ENCODE measurements at places on chromosomes 1 and 21.
A peak's percentile ranks its signal among the peaks of the same experiment; 100 is the strongest.

- no peak for DNase-seq
These were observed 7.1 kb downstream of the CHRNB2 start for GRCh38 chr1:154574716-154575115.

DNA sequence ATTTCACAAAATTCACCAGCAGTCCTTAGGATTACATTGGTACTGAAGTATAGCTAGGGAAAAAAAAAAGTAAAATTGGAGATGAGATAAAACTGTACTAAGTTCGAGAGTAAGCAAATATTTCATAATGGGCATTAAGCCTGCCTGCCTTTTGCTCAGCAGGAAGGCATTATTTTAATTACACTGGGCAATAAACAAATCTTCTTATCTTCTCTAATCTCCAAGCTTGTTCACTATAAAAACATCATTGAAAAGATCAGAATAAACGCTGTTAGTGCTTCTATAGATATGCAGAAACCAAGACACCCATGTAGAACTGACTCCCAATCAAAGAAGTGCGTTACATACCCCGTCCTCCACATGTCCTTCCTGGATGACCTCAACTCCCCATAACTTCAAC lies 174.2 kb upstream of the CHODL start:
- DNase-seq: no peak

- DNase-seq: no peak
These were observed 121.3 kb downstream of the SEC16B start for GRCh38 chr1:177848577-177848976.

DNA sequence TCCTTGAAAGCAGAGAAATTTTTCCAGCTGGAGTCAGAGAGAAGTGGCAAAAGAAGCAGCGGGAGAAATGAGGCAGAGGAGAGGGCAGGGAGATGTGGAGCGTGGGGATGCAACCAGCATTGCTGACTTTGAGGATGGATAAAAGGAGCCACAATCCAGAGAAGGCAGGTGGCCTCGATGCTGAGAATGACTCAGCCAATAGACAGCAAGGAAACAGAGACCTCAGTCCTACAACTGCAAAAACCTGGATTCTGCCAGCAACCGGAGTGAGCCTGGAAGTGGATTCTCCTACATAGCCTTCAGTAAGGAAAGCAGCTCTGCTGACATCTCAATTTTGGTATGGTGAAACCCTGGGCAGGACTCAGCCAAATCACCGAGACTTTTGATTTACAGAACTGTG lies 128.9 kb upstream of the ATP1B1 start:
- DNase-seq: no peak

DNA sequence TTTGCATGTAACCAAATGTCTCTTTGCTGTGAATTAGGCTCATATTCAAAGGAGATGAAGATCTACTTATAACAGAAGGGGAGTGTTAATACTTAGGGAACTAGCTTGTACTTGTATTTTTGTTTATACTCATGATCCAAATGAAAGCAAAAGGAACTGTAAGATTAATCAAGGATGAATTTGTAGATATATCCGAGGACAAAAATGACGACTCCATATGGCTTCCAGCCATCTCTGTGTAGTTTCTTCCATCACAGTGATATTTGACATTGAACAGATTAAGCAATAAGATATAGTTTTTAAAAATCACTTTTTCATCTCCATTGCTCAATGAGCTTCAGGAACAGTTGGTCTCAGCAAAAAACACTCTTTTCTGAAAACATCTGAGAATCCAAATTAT lies 257.4 kb upstream of the CAMK1G start:
- no peak for DNase-seq

GRCh38 chr1:17356387-17357026 lies 15.5 kb upstream of the PADI6 start:
- no peak for DNase-seq

DNA sequence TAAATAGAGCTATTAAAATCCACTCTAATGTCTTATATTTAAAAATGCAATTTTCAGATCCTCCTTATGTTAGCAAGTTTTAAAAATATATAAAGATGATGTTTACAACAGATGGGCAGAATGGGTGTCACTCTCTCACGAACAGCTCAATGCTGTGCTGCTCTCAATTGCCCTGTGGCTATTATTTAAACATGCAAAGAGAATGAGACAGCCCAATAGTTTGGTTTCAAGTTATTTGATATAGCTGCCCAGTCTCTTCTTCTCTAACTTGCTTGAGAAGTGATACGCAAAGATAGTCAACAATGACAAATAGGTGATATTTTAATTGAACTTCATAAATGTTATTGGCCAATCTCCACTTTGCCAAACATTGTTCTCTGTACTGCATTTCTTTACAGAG lies 199.3 kb upstream of the GREM2 start:
- DNase-seq: no peak

GRCh38 chr1:208844158-208844557 lies 600.0 kb upstream of the PLXNA2 start:
- no peak for DNase-seq

DNA sequence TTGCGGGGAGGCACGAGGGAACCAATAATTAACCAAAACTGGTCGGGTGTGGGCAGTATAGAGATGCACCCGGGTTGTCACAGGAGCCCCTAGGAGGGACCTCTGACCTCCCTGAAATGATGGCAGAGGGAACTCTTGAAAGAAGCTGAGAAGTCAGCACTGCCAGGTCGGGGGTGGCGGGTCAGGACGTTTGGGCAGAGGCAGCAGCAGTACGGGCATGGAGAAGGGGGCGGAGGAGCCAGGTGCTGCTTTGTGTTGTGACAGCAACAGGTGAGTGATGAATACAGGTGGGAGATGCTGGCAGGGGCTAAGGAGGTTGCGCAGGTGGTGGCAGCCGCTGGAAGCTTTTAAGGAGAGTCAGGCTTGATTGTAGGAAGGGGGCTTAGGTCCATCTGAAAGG lies 11.7 kb downstream of the TNFRSF1B start:
- no peak for DNase-seq

DNA sequence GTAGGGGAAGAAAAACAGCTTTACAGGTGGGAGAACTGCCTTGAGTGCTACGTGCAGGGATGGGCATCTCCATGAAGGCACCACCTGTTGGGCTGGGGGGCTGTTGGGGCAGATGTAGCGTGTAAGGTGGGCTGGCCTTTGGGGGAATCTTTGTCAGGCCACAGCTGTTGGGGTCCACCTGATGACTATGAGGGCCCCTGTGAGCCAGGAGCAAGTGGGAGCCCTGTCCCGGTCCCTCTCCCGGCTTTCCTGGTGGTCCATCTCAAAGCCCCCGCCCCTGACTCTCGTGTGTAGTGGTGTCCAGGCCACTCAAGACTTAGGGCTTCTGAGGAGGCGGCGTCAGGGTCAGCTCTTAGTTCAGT lies 13.5 kb downstream of the SLC37A1 start:
- no peak for DNase-seq

DNA sequence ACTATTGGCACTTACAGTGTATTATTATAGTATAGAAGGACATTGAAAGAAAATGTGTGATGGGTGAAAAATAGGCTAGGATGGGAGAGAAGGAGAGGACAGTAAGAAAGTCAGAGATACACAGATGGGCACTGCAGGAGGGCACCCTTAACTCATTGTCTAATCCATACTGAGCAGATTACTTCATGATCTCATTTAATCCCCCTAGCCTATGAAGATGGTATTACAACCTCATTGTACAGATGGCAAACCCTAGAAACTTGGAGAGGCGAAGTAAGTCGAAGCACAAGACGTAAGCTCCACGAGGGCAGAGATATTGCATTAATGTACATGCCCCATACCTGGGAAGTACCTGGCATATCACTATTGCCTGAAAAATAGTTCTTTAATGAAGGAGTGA lies 346.9 kb upstream of the DAB1 start:
- DNase-seq: no peak

DNA sequence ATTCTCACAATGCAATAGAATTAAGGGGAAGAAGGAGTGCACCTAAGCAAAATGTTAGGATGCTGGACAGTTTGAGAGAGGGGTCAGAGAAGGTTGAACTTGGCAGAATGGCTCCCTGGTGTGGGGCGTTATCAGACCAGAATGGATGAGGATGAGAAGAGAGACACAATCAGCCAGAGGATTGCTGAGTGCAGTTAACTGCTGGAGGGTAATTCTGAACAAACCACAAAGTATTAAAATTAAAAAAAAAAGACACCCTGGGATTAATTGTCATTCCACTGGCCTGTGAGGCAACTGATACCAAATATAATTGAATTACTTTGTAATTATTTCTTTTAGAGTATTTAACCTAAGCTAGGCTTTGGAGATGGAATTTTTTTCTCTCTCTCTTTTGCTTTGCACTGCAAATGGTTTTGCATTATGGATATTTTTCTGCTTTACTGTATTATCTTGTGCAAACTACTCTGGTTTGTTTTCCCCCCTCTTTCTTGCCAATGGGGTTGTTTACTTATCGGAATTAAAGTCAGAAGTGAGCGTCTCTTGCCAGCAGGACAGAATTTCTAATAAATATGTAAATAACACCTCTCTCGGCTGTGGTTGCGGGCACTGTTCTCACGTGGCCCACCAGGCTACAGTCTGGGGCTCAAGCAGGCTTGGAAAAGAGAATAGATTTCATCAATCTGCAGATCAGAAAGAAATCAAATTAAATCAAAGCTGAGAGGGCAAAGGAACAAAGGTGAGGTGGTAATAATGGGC lies 572.9 kb upstream of the CAMK1G start:
- DNase-seq: no peak

GRCh38 chr1:54003249-54003646 lies 14.7 kb downstream of the LDLRAD1 start:
- no peak for DNase-seq

- DNase-seq: no peak
These were observed 8.6 kb downstream of the WNT9A start for GRCh38 chr1:227938911-227939790.

- no peak for DNase-seq
These were observed 85.1 kb downstream of the STUM start for GRCh38 chr1:226633541-226634165.

GRCh38 chr1:181134543-181135436 lies 46.3 kb downstream of the IER5 start:
- DNase-seq: peak; percentile 8

DNA sequence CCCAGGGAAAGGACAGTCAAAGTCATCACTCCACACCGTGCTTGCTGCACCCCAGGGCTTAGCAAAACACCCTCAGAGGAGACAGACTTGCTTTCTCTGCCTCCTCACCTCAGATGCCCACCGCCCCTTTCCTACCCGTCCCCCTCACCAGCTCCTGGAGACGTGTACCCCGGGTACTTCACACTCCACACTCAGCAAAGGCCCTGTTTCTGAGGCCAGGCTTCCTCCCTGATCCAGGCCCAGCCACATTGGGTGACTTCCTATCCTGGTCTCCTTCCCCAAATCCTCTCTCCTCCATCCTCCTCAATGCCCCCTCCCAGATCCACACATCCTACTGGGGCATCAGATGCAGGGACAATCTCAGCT lies 116.7 kb downstream of the DMRTB1 start:
- DNase-seq: no peak

GRCh38 chr1:64946916-64947315 lies 19.4 kb downstream of the JAK1 start:
- no peak for DNase-seq

GRCh38 chr21:21199342-21200102 lies 201.3 kb downstream of the NCAM2 start:
- DNase-seq: no peak

DNA sequence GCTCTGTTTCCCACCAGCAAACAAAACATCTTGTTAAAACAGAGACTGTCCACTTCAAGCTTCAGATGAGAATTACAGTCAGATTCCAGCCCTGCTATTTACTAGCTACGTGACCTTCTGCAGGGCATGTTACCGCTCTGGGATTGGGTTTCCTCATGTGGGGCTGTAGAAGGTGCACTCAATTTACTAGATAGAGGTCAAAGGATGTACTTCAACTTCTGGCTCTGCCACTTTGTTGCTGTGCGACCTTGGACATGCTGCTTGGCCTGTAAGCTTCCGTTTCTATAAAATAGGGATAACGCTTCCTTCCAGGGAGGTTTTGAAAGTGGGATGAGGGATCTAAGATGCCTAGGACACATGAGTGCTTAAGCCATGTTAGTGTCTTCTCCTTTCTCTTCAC lies 46.0 kb upstream of the LRIG2 start:
- no peak for DNase-seq

DNA sequence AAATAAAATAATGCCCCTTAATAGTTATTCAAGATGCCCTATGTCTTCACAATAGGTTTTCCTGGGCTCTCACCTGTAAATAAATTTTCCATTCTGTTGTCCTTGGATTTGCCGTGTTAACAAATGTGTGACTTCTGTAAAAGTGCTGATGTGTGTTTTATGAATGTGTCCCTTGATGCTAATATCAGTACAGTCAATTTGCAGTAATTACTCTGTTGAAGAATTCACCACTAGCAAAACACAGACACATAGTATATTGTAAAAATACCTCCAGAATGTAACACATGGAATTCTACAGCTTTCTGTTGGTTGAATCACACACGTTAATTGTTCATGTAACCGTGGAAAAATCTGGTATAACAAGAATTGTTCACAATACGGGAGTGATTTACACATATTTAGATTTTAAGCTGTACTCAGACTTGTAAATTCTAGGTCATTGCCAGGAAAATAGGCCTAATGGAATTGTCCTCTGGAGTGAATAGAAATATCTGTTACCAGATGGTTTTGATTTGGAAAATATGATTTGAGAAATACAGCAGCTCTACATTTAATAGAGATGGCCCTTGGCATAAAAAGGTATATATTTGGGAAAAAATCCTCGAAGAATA lies 36.7 kb upstream of the KCNK2 start:
- no peak for DNase-seq

DNA sequence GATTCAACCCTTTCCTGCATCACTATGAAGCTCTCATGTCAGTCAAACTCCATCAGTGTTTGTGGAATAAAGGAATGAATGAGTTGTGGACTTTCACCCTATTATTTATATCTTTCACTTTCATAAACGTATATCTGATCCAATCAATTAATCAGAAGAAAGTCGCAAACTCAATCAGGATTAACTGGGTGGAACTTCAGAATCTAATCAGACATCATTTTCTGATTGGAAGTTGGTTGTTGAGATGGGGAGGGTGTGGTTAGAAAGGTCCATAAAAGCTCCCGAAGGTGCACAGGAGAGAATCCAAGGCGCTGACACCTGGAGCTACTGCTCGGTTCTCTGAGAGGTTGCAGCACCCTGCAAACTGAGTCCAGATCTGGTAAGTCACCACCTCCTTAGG lies at the start of gene PRAMEF12:
Gene PRAMEF12 (plus strand): TSS at position 301 of the 400 bp plus-strand sequence. CDS start 1,130 bp downstream, outside the sequence.
- DNase-seq: no peak

DNA sequence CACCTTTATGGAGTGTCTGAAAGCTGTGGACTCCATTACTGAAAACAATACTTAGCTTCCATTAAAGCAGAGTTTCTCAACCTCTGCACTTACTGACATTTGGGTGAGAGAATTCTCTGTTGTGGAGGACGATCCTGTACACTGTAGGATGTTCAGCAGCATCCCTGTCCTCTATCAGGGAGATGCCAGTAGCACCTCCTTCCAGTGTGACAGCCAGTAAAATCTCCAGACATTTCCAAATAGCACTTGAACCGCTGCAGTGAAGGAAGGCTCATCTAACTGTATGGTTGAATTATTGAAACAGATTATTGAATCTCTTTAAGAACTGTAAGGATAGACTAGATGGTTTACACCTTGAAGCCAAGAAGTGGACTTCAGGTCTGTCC lies 3.1 kb downstream of the PRDM2 start:
- DNase-seq: no peak

GRCh38 chr1:214072426-214073157 lies 84.8 kb downstream of the PROX1 start:
- no peak for DNase-seq

GRCh38 chr1:244041466-244042120 lies 9.5 kb upstream of the ZBTB18 start:
- DNase-seq: no peak

- peak; percentile 81 for DNase-seq
These were observed at the start of gene SCP2 for GRCh38 chr1:52927212-52928014. Gene SCP2, plus strand, starts transcription at chr1:52927276. Its CDS starts 121 bp downstream, at chr1:52927397.

- no peak for DNase-seq
These were observed 220.0 kb downstream of the FGGY start for GRCh38 chr1:59516881-59517280.

Data from CD4-positive, alpha-beta T cell treated with Interleukin-6 at 100 ng/mL for 8 hours (primary cell).